ENCODE measurements at places on chromosomes 6 and 20.

GRCh38 chr6:3786141-3786540 is 34.6 kb upstream of the PXDC1 start:
- no peak for DNase-seq

DNA sequence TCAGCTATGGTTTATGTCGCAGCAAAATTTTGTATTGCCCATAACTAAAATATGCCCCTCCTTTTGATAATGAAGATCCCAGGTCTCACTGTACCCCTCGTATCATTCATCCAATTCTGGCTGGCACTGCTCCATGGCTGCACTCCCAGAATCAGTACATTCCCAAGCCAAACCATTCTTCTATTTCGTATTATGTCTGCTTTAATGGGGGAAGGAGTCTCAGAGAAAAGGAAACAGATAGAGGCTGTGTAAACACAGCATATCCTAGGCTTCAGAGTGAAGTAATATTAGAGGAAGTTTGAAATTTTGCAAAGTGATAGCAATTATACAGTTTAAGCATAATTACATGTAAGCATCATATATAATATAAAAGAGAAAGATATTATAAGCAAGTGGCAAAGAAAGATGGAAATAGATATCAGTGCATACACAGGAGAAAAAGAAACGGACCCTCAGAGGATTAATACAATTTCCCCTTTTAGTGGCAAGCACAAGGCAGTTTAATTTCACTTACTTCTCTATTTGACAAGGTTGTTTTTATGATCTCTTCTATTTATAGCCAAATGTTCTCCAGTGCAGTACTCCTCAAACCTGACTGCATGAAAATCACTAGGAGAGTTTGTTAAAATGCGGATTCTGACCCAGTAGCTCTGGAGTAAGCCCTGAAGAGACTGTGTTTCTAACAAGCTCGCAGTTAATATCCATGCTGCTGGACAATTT is 56.5 kb upstream of the TENT5A start:
- DNase-seq = no peak

GRCh38 chr20:60054716-60055634 is 96.8 kb downstream of the CDH26 start:
- DNase-seq = no peak

DNA sequence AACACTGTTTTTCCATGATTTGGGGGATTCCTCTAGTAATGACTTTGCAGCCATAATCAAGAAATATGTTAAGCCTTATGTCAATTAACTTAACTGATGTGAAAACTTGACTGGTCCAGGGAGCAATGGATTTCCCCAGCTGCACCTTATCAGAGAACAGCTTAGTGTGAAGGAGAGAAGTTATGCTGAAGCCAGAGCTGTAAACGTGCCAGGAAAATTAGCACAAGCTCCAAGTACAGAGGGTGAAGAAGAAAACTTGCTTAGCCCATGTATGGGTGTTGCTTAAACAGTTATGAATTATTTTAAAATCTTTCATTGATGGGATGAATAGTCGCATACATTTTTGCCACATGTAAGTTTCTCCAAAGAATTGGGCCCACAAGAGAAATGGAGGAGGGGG is 214.9 kb upstream of the RNF217 start:
- no peak for DNase-seq

DNA sequence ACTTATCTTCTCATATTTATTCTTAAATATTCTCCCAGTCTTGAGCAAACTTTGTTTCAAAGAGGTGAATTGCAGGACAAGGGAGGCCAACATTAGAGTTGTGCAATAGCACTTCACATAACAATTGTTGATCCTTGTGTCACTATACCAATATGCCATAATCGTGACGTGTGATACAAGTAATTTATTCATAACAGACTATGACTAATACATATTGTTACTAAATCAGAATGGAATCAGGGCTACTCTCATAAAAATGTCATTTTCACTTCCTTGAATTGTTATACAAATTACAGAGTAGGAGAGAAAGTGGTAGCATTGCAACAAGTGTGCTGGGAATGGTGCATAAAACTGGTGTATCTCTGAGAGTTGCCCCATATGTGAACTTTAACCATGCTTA is 37.2 kb upstream of the PLCB1 start:
- DNase-seq = no peak

- no peak for DNase-seq
These were observed 2.1 kb downstream of the AVP start for GRCh38 chr20:3082306-3082951.

DNA sequence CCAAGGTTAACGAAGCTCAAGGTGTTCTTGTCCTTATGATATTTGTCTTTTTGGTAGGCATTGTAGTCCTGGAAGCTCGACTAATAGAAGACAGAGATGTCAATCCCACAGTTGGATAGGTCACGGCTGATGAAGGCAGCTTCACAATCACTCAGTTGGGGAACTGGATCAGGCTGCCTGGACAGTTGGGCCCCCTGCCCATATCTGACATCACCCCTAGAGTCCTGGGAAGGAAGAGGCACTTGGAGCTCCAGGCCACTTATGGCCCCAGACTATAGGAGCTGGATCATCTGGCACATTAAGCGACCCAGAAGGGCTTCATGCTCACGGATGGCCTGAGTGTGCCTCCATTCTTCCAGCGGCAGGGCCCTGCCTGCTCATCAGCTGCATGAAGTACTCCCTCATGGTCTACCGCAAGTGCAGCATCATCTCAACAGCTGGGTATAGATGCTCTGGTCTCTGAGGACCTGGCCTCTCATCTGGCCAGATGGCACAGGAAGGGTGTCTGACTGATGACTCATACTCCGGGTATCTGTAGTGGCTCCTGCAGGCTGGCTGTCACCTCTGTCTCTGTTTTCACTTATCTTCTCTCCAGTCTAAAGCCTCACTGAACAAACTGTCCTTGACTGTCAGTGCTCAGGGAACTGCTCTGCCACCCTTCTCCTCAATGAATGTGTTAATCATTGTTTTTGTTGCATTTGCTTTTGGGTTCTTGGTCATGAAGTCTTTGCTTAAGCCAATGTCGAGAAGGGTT is 29.2 kb upstream of the SSR1 start:
- no peak for DNase-seq

DNA sequence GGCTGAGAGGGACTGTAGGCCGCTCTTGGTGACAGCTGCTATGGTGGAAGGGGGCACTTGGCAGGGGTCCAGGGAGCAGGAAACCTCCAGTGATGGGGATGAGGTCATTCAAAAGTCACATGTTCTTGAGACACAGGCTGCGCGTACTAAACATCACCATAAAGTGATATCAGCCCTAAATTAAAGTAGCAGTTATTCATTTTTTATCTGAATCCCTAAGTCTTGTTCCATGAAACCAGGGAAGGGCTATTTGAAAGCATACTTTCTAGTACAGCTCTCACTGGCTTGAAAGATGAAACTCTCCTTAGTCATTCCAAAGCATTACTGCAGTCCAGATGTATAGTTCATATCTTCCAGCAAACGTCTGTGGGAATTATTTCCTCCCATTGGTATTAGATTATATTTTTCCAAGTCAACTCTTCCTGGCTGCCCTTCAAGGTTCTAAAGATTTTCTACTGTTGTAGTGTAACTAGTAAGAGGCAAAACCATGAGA is 373.1 kb downstream of the CD109 start:
- DNase-seq = no peak

Data from stimulated activated CD8-positive, alpha-beta memory T cell treated with anti-CD3 and anti-CD28 coated beads, Interleukin-4, amount 100 ng/mL, for 1 hour (primary cell).